ENCODE measurements at places on chromosomes 3 and 15.
A peak's percentile ranks its signal among the peaks of the same experiment; 100 is the strongest.

DNA sequence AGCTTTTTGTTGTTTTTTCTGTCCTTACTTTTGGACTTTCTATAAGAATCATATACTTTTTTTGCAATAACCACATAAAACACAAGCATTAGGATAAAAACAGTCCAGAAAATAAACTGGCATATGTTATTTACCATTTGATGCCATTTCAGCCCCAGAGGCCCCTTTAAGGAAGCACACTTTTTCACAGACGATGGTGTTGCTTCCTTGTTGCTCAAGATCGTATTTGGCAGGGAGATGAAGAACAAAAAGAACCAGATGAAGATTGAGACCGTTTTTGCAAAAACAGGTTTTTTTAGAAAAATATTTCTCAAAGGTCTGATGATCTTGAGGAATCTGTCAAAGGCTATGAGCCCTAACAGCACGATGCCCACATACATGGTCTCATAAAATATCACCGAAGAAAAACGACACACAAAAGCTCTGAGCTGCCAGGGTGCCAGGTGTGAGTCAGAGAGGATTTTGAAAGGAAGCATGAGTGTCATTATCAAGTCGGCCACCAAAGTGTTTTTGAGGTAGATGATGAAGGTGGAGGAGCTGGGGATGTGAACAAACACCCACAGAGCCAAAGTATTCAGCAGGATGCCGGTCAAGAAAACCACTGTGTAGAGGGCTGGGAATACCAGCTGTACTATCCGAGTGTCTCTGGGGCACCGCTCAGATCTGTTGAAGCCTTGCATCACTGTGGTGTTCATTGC lies 902 bp downstream of the P2RY13 start:
- no peak for DNase-seq

DNA sequence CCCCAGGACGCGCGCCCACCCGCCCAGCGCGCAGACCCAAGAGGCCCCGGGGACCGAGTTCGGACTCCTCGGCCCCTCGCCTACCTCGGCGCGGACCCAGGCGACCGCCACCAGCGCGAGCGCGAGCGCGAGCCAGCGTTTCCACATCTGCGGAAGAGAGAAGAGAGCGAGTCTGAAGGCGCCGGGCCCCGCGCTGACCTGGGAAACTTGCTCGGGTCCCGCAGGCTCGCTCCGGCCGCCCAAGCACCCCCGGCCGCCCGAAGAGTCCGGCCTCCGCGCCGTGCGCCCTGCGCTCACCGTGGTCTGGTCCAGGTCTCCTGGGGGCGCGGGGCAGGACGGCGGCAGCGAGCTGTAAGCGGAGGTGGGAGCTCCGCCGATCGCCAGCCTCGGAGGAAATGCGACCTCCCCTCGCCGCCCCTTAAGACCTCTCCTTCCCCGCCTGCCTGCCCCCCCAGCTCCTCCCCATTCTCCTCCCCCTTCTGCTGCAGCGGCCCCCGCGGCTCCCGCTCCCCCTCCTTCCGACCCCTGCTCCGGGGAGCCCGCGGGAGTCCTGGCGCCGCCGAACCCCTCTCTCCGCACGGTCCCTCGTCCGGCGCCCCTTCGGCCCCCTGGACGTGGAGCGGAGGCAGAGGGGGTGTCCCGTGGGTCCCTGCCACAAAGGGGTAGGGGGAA lies at the start of gene FSTL1:
TSS of gene FSTL1 (minus strand) at position 393 of the 672 bp plus-strand sequence. CDS start at position 147, 246 bp downstream.
- no peak for DNase-seq

DNA sequence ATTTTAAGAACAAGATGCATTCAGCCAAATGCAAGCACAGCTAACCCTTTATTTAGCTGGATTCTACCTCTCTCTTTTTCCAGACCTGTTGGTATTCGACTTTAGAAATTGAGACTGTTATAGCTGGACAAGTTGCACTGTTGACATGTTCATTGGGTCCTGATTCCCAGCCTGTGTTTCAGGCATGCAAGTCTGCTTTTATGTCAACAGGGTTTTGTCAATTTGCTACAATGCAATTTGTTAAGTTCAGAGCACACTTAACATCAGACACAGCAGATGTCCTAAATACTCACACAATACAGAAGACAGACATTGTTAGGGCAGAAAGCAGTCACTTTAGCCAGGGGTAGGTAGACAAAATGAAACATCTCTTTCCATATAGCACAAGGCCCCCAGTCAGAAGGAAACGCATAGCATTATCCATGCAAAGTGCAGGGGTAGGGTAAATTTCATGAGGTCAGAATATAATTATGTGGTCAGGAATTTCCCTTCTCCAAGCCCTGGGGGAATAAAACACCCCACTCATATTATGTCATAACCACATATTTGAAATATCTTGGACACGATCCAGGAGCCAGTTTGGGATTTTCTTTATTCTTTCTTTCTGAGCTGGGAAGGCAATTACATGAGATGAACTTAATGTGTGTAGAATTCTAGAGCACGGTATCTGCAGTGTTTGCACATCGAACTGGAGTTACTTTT lies 504.1 kb downstream of the NTRK3 start:
- DNase-seq: no peak

DNA sequence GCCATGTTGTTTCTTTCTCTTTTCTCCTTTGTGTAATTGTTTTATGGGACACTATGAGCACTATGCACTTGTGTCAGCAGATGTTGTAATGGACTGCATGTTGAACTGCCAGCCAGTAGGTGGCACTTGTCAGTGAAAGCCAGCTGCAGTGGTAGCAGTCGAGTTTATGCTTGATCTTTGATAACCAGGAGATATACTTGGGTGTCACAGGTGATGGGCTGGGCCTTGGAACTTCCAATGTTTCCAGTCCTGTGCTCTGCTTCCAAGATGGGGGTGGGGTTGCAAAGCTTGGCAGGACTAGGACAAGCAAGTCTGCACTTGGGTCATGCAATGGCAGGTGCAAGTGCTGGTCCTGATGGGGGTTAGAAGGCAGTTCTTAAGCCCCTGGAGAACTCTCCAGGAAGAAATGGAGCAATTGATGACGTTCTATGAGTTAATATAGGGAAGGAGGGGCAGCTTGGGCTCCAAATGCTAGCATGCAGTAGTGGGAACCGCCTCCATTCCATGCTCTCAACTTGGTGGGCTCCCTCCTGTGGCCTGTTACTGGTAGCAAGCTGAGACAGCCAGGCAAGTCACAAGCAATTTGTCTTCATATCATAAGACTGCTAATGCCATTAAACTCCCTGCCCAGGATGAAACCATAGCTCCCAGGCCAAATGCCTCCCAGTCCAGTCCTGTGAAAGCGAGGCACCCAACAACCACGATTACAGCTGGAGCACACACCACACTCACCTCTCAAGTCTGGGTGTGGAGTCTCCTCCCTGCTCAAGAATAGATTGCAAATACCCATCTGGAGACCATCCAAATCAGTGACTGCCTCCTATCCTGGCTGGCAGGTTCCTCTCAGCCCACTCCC lies 287.2 kb downstream of the CGGBP1 start:
- DNase-seq: peak; percentile 29

DNA sequence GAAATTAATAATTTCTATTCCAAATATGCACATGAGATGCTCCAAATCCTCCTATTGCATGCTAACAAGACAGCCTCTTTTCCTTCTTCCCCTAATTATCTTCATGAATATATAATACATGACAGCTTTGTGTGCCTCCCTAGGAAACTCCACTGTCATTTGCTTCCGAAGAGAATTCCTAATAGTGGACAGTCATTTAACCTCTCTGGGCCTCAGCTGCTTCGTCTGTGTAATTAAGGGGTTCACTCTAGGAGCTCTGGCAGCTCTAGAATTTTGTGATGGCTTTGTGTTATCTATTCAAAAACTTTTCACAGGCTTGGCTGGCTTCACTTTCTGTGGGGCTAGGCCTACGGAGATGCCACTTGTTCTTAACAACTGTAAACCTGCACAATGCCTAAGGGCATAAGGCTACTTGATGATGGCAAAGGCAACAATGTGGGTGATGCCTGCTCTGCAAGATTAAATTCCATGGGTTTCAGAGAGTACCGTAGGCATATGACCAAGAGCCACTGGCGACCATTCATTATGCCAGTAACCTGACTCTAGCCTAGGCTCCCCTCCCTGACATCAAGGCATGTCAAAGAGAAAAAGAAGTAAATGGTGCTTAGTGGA lies 333.8 kb upstream of the UMPS start:
- no peak for DNase-seq

DNA sequence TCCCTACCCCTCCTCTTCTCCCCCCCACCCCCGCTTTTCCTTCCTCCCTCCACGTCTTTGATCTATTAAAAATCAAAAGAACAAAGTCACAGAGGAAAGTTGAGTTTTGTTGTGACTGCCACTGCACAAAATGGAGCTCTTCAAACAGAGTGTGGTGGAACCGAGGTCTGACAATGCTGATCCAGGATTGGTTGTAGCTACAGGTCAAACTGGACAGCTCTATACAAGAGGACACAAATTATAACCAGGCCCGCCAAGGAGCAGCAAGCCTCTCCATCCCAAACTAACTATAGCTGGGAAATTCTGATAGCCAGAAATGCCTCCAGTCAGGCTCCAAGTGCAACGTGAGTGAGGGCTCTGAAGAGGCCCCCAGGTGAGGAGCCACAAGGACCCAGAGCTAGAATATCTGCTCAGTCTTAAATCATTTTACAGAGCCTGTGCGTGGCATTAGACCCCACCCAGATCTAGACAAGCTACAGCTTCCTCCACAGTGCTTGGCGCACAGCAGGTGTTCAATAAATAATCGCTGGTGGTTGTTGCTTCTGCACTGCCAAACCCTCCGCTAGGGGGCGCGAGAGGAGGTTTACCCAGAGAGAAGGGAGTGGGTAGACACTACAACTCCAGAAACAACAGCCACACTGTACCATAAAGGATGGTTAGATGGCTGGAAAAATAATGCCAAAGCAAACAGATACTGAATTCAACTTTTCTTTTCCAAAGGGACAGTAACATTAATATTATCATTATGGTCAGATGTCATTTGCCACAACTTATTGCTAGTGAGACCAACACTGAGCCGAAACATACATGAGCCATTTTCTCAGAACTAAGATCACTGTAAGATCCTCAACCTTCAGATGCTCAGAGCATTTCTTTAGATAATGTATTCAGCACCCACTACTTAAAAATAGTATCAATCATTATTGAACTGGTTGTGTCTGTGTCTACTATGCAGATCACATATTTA lies 44.6 kb downstream of the ZIC4 start:
- DNase-seq: peak; percentile 63

- DNase-seq: no peak
These were observed 21.5 kb downstream of the TTC21A start for GRCh38 chr3:39128951-39129350.
